Nucleus accumbens (tissue), 56 donors: ENCODE measurements at places on chromosomes 2 and 18.

DNA sequence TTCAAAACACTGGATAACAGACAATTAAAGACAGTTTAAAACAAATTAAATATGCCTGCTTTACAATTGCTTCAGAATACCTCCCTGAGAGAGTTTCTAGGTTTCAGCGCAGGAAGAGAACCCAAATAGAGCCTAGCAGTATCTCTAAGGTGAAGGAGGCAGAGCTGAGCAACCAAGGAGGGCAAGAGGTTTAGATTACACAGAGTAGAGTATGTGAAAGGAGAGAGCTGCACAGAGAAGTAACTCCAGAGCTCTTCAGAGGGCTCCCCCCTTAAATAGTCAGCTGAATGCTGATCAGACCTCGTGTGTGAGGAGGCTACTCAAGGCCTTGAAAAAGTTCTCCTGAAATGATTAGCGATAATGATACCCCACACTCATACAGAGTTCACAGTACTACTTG lies 386.5 kb upstream of the TCF4 start:
- no peak for DNase-seq

DNA sequence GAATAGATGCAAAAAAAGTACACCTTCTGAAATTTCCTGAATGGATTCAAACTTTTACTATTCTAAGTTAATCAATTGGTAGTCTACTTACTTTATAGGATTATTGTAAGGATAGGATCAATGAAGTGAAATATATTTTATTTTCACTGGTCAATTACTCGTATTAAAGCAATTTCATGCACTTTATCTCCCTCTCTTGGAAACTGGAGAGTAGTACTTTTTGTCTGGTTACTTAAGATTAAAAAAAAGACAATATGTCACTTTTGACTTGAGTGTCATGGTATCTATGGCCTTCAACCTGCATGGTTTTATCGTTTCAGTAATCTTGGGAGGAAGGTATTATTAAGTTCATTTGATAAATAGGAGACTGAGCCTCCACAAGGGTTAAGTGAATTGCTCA lies 1.0 kb upstream of the KYNU start:
- DNase-seq = no peak

DNA sequence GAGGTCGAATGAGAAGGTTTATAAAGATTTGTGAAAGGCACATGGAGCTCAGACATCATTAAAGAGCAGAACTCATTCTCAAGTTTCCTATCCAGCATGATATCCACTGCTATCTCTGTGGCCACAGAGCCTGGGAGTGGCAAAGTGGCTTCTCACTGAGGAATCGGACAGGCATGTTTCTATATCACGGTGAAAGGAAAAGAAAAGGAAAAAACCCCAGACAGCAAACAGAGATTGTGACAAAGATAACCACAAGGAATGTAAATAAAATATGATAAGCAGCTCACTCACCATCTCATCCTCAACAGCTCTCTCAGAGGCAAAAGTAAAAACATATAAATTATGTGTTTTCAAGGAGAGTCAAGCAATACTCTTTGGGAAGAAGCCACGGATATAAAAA lies 2.5 kb downstream of the PID1 start:
- DNase-seq = no peak

DNA sequence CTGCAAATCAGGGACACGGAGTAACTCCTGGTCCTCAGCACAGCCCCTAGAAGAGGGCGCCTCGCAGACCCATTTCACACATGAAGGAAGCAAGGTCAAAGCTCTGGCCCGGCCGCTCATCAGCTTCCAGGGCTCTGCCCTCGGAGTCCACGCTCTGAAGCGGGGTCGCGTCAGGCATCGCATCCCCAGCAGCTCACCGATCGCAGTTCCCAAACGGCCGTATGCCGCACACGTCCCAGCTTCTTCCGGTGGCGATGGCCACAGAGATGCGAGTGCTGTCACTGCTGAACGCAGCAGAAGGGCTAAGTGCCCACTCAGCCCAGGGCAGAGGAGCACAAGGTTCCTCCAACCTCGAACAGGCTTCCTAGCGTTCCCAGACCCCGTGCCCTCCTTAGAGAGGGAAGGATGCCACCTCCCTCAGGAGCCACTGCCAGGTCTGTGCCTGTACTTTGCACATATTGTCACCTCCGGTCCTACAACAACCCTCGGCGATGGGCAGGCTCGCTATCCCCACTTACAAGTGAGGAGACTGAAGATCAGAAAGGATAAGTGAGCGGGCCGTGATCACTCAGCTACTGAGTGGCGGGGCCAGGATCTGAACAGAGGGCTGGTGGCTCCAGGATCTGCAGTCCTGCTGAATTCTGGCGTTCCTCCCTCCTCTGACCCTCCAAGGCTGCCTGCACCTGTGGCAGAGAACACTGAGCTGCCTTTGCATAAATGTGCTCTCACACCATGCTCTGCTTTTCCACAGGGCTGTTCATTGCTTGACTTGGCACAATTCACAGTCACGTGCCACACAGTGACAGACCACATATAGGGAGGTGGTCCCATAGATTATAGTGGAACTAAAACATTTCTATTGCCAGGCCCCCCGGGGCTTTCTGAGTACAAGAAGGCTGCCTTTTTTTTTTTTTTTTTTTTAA lies 71.4 kb downstream of the COPS8 start:
- no peak for DNase-seq

- no peak for DNase-seq
Observed at GRCh38 chr18:13252686-13253410, 34.3 kb downstream of the LDLRAD4 start.

DNA sequence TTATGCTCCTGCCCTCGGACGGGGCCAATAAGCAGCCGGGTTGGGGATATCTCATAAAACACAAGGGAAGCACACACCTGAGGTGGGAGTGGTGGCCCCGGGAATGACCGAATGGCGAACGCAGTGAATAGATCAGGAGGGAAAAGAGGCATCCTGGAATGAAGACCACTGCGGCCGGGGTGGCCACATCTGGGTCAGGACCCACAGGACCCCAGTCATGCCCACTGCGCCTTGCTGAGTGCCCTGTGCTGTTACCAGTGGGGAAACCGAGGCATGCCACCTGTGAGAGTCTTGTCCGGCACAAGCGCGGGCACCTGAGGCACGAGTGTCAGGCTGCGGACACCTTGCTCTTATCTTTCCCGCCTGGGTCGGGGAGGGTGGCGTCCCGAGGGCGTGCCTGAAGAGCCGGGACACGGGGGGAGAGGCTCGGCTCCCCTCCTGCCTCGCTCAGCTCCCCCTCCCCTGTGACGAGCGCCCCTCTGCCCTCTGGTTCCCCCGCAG lies 1.6 kb downstream of the PDCD1 start:
- no peak for DNase-seq

GRCh38 chr2:105697781-105698449 lies 46.8 kb upstream of the NCK2 start:
- no peak for DNase-seq

DNA sequence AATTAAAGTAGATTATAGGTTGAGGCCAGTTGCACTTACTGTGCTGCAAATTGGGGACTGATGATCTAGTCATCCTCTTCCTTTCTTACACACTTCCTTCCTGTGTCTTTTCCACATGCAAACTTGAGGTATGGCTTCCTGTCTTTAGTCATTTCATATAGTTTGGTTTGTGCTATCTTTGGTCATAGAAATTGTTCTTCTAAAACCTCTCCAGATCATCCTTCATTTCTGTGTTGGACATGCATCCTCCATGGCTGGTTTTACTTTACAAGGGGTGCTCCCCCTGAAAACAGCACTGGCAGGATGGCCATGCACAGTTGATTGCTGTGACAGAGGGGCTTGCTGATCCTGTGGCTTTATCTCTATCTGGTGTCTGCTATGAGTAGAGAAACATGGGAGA lies 36.5 kb downstream of the MGAT5 start:
- DNase-seq = no peak

GRCh38 chr18:63311118-63312018 lies 8.2 kb downstream of the BCL2 start:
- no peak for DNase-seq
